ENCODE measurements at places on chromosomes 7 and 10.

DNA sequence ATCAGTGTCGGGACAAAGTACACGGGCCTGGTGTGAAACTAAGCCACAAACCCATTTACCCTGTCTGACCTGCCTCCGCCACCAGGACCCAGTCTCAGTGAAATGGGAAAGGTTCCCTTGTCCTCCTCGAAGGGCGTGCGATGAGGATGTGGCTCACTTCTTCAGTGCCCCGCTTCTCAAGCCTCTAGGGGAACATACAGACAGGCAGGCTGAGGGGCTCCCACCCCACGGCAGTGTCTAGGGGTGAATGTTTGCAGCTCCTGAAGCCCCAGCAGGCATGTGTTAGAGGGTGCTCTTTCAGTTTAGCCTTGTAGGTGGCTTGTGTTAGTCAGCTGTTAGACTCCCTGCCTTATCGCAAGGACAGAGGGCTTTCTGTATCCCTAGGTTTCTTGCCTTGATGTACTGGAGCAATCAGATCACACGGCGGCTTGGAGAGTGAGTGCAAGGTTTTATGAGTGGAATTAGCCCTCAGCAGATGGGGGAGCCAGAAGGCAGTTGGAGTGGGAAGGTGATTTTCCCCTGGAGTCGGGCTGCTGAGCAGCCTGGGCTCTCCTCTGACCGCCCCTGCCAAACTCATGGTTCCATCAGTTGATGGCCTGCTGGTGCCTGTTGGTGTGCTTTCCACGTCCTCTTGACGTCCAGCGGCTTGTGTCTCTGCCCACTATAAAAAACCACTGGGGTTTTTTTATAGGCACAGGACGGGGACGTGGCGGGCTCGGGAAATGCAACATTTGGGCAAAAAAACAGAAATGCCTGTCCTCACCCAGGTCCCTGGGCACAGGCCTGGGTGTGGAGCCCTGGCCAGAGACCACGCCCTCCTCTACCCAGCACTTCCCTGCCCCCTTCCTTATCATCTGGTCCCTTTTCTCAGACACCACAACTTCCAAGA lies 759 bp downstream of the NUDT1 start:
- peak; percentile 31 for DNase-seq

DNA sequence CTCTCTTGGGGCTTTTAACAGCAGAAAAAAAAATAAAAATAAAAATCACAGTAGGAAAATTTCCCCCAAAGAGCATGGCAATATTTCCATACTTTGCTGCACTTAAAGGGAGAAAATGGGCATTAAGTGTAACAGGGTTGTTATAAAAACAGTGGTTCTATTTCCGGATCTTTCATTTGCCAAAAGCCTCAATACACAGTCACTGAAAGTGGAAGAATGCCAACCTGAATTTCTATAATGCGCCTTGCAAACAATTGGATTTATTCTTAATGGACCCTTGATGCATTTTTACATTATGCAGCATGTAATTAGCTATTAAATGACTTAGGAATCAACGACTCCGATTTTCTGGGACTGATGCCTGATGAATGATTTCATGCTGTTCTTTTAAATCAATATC lies 127.6 kb upstream of the NANOS1 start:
- DNase-seq, result no peak

GRCh38 chr7:11858026-11858425 lies 26.0 kb upstream of the THSD7A start:
- DNase-seq, result no peak

DNA sequence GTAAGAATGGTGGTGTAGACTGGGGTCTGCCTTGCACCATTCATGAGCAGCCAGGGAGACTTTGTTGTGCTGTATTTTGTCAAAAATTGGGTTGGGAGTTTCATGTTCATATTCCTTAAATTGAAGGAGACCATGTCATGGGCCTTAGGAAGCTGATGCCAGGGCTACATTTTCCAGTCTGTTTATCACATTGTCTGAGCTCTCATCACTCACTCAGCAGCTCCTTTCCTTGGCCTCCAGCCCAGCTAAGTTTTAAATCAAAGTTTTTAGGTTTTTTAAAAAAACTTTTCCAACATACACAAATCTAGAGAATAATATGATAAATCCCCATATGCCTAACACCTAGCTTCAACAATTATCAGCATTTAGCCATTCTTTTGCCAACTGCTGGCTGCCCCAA lies 12.6 kb upstream of the FAM13C start:
- DNase-seq, result no peak

DNA sequence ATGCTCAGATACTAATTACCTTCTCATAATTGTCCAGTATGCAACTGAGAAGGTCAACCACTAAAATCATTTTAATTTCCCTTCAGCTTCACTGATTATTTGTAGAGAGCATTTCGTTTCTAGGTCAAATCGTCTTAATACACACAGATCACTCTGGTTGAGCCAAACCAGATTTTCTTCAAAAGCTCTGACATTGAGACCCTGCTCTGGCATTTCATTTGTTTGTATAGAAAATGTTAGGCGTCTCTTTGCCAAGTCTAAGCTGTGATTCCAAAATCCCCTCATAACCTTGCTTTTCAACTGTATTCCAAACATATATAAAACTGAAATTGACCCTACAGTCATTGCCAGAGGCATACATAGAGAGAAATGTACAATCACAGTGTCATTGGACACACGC lies 520.0 kb downstream of the CNTNAP2 start:
- no peak for DNase-seq

- no peak for DNase-seq
These were observed 521.0 kb downstream of the KIF20B start for GRCh38 chr10:90222372-90222771.

DNA sequence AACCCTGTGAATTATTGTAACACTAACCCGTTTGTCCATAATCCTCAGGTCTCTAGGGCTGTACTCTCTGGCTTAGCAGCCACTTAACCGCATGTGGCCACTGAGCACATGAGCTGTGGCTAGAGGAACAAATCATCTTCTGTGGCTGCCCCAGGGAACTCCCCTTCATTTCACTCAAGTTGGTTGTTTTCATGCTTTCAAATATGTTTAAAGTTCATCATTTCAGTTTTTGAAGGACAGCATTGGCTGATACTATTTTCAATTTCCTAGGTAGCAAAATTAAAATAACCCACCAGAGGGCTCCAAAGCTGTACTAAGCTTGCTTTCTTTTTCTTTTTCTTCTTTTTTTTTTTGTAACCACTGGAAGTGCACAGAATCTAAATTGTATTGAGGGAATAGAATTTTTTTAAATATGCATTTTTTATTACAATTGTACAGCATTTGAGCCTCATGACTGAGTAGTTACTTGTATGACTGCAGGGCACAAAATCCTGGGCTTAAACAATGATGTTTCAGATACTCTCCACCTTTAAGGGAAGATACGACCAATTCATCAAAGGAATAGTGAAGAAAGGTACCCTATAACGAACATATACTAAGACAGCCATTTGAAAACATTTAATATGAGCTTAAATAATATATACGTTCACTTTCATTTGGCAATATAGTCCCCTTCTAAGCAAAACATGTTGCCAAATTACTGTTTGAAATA lies 38.6 kb downstream of the MRC1 start:
- DNase-seq, result no peak

DNA sequence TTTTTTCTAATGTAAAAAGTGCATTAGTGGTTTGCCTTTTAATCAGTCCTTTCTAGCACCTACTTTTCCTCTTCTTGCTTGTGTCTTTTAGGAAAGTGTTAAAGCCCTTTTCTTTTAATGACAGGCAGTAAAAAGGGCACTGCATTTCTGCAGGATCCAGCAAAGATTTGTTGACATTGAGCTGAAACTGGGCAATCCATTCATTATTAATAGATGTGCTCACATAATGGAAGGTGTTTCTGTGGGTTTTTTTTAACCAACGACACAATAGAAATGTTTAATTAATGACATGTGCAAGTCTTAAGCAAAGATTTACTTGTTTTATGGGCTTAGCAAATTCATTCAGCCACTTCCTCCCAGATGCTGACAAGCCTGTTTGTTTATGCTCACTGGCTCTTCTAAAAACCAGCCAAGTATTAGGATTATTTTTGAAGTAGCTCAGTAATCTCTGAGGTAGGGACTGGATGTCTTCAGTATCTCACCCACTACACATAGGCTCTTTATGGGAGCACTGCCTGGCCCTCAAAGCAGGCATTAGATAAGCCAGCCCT lies 1201.1 kb downstream of the SORCS1 start:
- DNase-seq, result no peak

DNA sequence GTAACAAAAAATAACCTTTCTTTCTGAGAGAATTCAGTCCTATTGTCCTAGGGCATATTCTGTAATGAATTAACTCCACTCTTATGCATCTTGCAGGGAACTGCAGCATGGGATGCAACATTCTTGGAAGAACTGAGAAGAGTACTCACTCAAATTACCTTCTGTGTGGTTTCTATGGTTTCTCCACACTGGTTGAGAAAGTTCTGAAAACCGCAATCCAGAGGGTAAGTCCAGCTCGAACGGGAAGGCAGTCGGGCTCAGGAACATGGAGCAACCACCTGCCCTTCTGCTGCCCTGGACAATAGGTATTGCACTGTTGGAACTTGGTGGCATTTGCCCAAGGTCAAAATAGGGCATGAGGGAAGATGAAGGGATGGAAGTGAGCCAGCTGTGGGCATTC lies 59.6 kb upstream of the CDK13 start:
- no peak for DNase-seq

DNA sequence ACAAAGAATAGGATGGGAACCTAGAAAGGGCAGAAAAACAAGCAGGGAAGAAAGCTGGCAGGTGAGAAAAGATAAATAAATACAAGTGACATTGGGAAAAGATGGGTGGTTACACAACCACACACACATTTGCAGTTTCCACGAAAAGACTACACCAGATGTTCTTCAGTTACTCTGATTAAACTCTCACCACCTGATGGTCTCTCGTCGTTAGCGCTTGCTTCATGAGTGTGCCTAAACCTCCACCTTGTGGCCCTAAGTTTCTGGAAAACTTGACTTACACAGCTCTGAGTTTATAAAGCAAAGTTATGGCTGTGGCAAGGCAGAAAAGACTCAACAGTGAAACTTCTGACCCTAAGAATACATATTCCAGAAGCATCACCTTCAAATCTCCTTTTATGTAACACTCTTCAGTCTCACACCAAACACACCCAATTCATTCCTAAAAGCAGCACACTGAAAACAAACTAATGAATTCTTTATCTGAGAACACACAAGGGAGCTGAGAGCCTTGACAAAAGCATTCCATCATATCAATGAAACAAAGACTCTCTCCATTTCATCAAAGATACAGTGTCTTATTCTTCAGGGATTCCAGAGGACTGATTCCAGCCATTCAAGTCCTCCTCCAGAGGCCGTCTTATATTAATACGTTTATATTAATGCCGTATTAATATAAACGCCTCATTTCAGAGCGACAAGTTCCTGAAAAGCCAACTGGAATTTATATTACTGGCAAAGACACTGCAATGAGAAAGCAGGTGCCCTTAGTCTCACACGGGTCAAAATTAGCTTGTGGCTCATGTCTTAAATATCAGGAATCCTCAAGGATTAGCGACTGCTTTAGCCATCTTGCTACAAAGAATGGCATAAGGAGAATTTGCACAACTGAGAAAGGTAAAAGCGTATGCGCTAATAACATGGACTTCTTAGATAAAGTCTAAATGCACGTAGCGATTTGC lies 77.6 kb downstream of the RNF216 start:
- DNase-seq, result no peak

DNA sequence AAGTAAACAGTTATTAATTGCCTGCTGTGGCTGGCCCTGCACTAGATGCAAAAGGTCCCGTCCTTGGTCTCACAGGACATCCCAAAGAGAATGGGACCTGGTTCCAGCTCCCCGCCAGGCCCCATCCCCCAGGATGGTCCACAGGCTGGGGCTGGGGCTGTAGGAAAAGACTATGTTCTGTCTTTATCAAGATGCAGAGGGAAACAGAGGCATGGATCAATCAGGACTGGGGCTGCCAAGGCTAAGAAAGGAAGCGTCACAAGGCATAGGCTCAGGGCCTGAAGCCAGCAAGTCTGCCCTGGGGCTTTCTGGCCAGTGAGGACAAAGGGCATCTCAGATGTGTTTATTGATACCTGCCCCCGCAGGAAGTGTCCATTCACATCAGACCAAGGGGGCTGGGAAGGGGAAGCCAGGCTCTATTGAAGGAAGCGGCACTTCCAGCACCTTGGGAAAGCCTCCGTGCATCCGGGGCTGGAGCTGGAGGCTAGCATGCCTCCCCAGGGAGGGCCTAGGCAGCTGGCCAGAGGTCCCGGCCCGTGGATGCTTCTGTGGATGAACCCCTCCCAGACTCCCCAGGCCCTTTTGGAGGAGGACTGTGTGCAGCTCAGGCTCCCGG lies 5.8 kb downstream of the VSIR start:
- no peak for DNase-seq

- DNase-seq, result no peak
These were observed 19.6 kb upstream of the GPR37 start for GRCh38 chr7:124784879-124785818.

DNA sequence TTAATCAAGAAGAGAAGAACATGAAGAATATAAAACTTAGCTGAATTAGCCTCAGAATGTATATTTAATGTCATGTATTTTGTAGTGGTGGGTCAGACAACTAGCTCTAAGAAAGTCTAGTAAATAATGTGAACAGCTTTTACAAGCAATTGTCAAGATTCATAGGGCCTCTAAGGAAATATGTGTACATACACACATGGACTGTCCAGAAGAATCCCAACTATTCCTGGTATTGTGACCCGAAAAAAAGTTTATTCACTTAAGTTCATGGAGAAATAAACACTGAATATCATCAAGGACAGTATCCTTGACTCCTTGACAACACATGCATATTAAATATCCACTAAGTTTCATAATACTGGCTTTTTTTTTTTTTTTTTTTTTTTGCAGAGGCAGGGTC lies 11.4 kb upstream of the TWIST1 start:
- no peak for DNase-seq

GRCh38 chr7:71752171-71752935 lies 620.4 kb downstream of the GALNT17 start:
- peak; percentile 41 for DNase-seq

- DNase-seq, result no peak
These were observed 83.7 kb upstream of the EFCAB10 start for GRCh38 chr7:105664816-105665525.

- no peak for DNase-seq
These were observed 44.1 kb upstream of the CDK6 start for GRCh38 chr7:92880212-92881090.

GRCh38 chr10:54880996-54881395 lies 80.0 kb upstream of the PCDH15 start:
- DNase-seq, result no peak

DNA sequence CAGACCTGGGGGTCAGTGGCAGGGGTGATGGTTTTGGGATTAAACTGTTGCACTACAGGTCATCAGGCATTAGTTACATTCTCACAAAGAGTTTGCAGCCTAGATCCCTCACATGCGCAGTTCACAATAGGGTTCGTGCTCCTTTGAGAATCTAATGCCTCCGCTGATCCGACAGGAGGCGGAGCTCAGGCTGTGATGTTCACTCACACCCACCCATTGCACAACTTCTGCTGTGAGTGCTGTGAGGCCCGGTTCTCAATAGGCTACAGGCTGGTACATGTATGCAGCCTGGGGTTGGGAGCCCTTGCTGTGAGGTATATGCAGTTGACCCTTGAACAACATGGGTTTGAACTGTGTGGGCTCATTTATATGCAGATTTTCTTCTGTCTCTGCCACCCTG lies 416.4 kb downstream of the GFRA1 start:
- no peak for DNase-seq
